Caco-2 (cell line): ENCODE measurements at places on chromosomes 12 and 14. TPM values are rescaled to one million over a fixed set of nuclear protein-coding genes. Genes with fewer than 3 reads are reported as not detected.
A peak's percentile ranks its signal among the peaks of the same experiment; 100 is the strongest.

The KCTD10 gene
- total RNA-seq: 40.2 and 41.5 TPM in 2 replicates

The RDH12 gene
- 0.28 TPM in 1 of 2 replicates, not detected in the other for total RNA-seq

The BCAT1 gene
- 391 and 432 TPM in 2 replicates for total RNA-seq

The VRTN gene
- 1.7 and 1.8 TPM in 2 replicates for total RNA-seq

The CHGA gene
- total RNA-seq: not detected in 2 replicates

The SYNJ2BP gene
- 27.5 and 27.7 TPM in 2 replicates for total RNA-seq

The DEGS2 gene
- 3.8 and 5.1 TPM in 2 replicates for total RNA-seq

DNA sequence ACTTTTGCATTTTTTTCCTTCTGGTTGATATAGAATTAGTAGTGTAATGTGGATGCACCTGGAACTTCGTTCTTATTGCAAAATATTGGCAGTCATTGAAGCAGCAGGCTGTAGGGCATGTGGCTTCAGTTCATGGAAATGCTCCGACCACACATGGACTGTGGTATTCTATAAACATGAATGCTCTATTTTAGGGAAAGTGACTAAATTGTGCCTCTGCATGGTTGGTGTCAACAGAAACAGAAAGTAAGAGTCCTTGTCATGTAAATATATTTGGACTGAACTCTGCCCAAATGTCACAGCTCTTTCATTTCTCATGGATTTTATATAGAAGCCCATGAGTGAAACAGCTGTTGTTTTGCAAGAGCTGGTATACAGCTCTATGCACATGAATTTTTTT, 917.0 kb downstream of the LRFN5 start:
- H3K36me3 ChIP-seq: no peaks in the 10 kb centered on the region
- DNase-seq: no peak
- H3K4me1 ChIP-seq: no peaks in the 10 kb centered on the region
- no peaks in the 10 kb centered on the region for H3K27me3 ChIP-seq
- no peak overlapping the region for H3K4me3 ChIP-seq

GRCh38 chr14:83470466-83470865, 1936.8 kb upstream of the SEL1L start:
- H3K27me3 ChIP-seq: no peaks in the 10 kb centered on the region
- H3K4me3 ChIP-seq: no peak overlapping the region
- DNase-seq: no peak
- H3K36me3 ChIP-seq: no peaks in the 10 kb centered on the region

- H3K27me3 ChIP-seq: no peaks in the 10 kb centered on the region
- no peak overlapping the region for H3K4me3 ChIP-seq
- no peaks in the 10 kb centered on the region for H3K36me3 ChIP-seq
- H3K4me1 ChIP-seq: peaks cover 23% of the 10 kb centered on the region
- DNase-seq: no peak
Observed at GRCh38 chr14:23612354-23612732, 23.8 kb upstream of the DHRS2 start.

DNA sequence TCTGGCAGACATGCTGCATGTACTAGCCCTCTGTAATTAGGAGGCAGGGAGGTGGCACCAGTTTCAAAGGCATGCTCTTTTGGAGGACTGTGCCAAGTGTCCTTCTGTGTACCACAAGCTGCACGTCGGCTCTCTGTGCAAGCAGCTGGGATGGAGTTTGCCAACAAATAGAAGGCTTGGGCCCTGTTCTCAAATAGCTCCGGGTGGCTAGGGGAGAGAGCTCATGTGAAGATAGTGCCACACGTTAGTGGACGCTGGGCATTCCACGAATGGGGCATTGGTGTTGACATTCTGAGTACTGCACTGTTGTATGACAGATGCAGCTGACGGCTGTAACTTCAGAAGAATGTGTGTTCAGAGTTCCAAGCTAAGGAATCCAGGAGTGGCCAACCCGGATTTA, 4.4 kb downstream of the AACS start:
- no peak overlapping the region for H3K27ac ChIP-seq
- no peaks in the 10 kb centered on the region for H3K27me3 ChIP-seq
- H3K36me3 ChIP-seq: peaks cover 1% of the 10 kb centered on the region; the same call in 1 of the 2 replicates
- no peaks in the 10 kb centered on the region for H3K4me1 ChIP-seq

DNA sequence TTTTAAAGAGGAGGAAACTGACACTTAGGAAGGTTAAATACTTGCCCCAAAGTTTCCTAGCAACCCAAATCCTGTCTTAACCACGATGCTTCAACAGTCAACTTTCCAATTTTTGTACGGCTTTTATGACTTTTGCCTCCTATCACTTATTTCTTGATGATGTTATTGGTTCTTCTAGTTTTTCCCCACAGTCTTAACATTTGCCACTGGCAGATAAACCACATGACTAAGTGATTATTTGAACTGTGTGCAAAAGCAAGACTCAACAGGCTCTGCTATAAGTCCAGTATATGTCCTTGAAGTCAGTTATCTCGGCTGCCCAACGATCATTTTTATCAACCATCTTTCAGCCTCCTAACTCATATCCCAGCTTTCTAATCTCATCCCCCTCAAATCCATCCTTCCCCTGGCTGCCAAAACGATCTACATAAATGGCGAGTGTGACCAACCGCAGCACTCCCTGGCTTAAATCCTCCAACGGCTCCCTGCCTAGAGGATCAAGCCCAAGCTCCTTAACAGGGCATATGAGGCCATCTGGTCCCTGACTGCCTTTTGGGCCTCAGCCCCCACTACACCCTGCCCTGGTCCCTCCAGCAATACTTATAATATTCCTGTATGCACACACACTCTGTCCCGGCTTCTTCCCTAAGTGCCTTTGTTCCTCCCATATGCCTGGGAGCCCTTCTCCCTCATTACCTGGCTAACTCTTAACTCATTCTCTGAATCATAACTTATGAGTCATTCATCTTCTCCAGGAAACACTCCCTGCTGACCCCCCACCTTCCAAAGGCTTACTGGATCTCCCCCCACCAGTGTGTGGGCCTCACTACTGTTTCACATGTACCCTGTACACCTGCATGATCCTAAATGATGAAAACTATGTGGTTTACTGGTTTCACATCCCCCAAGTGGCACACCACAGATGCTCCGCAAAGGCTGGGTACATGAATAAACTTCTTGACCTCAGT, 8.8 kb downstream of the VPS37B start:
- H3K27ac ChIP-seq: peak overlapping the region; percentile 16
- H3K27me3 ChIP-seq: no peaks in the 10 kb centered on the region
- H3K4me1 ChIP-seq: peaks cover 49% of the 10 kb centered on the region
- no peak overlapping the region for H3K4me3 ChIP-seq
- H3K36me3 ChIP-seq: no peaks in the 10 kb centered on the region

DNA sequence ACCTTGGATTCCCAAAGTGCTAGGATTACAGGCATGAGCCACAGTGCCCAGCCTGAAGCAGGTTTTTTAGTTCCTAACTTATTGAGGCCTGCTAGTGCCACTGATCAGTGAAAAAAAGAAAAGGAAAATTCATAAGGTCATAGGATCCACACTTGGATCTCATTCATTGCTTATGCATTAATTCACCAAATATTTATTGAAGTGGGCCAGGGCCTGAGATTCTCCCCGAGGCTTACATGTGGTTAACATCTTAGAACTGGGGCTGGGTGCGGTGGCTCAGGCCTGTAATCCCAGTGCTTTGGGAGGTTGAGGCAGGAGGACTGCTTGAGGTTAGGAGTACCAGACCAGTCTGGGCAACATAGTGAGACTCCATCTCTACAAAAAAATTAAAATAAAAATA, 29.5 kb upstream of the MAP1LC3B2 start:
- no peaks in the 10 kb centered on the region for H3K27me3 ChIP-seq
- no peak overlapping the region for H3K27ac ChIP-seq
- H3K4me3 ChIP-seq: no peak overlapping the region
- H3K4me1 ChIP-seq: peaks cover 40% of the 10 kb centered on the region

DNA sequence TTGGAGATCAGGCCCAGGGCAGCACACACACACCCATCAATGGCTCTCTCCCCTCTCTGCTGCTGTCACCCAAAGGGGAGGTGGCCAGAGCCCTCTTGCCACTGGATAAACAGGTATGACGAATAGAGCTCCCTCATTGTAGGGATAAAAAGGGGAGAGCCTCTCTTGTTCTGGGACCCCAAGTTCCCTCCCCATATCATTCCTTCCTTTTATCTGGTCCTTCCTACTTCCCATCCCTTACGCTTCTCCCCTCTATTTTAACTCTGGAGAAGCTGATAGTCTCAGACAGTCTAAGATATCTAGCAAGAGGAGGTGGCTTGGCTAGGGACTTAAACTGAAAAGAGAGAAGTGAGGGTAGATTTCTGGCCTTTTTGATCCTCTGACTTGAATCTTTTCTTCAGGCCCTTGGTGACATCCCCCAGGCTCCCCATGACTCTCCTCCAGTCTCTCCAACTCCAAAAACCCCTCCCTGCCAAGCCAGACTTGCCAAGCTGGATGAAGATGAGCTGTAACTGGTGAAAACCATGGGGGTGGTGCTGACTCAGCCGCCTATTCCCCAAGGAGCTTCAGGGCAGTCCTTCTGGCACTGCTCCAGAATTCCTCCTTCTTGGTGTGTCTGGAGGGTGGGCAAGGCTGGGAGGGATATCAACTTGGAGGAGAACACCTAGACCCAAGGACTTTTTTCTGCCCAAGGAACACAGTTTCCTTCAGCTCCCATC, 5.3 kb downstream of the ARHGEF25 start:
- no peak overlapping the region for H3K27ac ChIP-seq
- DNase-seq: no peak
- peaks cover 4% of the 10 kb centered on the region for H3K27me3 ChIP-seq
- no peaks in the 10 kb centered on the region; the same call in 1 of the 2 replicates for H3K4me1 ChIP-seq

- H3K27ac ChIP-seq: no peak overlapping the region
- DNase-seq: no peak
- H3K4me3 ChIP-seq: no peak overlapping the region
Observed at GRCh38 chr12:67442347-67442841, 173.2 kb downstream of the CAND1 start.

GRCh38 chr12:102061096-102061559, 663 bp downstream of the WASHC3 start:
- H3K27ac ChIP-seq: peak overlapping the region; percentile 94
- H3K36me3 ChIP-seq: no peaks in the 10 kb centered on the region
- peaks cover 20% of the 10 kb centered on the region for H3K4me1 ChIP-seq
- DNase-seq: peak; percentile 24

DNA sequence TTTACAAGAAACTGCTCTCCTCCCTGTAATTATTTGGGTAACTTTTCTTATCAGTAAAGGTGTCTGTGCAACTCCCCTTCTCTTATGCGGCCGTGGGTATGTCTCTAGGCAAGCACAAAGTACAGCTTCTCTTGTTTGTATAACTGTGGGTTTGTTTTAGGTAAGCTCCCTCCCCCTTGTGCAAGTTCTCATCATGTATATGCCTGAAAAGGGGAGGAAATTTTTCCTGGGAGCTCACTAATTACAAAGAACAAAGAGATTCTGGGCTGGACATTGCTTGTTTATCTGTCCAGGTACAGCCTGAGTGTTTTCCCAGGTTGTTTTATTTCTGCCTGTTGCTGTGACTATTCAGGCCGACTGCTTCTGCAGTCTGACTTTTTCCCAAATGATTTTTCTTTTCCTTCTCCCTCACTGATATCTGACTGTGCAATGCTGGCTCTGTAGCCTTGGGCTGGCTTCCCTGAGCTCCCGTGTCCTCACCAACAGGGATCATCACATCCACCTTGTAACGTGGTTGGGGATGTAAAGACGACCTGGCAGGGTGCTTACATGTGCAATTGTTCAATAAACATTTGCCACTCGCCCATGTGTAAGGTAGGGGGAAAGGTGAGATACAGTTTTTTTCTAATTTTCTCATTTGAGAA, 916.5 kb downstream of the AACS start:
- H3K27ac ChIP-seq: no peak overlapping the region
- H3K4me3 ChIP-seq: no peak overlapping the region
- no peaks in the 10 kb centered on the region for H3K36me3 ChIP-seq
- H3K27me3 ChIP-seq: no peaks in the 10 kb centered on the region
- no peak for DNase-seq

GRCh38 chr12:21648378-21648777, 9.3 kb downstream of the LDHB start:
- peaks cover 12% of the 10 kb centered on the region for H3K36me3 ChIP-seq
- H3K27ac ChIP-seq: peak overlapping the region; percentile 60
- no peaks in the 10 kb centered on the region for H3K27me3 ChIP-seq
- no peak for DNase-seq
- peaks cover 90% of the 10 kb centered on the region for H3K4me1 ChIP-seq

GRCh38 chr12:55320201-55320600, 6.1 kb downstream of the OR6C1 start:
- no peaks in the 10 kb centered on the region for H3K36me3 ChIP-seq
- H3K4me3 ChIP-seq: no peak overlapping the region
- no peak overlapping the region for H3K27ac ChIP-seq
- H3K4me1 ChIP-seq: peaks cover 12% of the 10 kb centered on the region; the same call in 1 of the 2 replicates
- no peaks in the 10 kb centered on the region for H3K27me3 ChIP-seq

DNA sequence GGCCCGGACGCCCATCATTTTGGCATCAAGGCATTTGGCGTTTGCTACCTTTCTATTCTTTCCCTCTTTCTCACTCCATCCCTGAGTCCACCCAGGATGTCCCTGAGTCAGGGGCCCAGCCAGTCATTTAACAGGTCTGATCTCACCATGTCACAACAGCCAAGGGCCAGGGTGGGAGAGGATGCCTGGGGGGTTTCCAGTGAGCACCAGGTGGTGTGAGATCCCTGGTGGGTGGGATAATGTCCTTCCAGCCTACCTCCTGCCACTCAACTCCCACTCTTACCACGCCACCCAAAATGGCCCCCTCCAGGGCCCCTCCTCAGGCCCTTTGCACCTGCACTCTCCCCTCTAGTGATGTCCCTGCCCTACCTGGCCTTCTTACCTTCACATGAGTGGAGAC, 310.8 kb downstream of the BCL11B start:
- no peaks in the 10 kb centered on the region for H3K4me1 ChIP-seq
- H3K4me3 ChIP-seq: no peak overlapping the region
- DNase-seq: no peak
- H3K27ac ChIP-seq: no peak overlapping the region
- H3K36me3 ChIP-seq: no peaks in the 10 kb centered on the region
- H3K27me3 ChIP-seq: no peaks in the 10 kb centered on the region

GRCh38 chr12:33589576-33590114, 150.0 kb upstream of the SYT10 start:
- H3K4me1 ChIP-seq: no peaks in the 10 kb centered on the region
- no peaks in the 10 kb centered on the region for H3K36me3 ChIP-seq
- H3K4me3 ChIP-seq: no peak overlapping the region
- DNase-seq: no peak
- H3K27me3 ChIP-seq: no peaks in the 10 kb centered on the region

- no peak overlapping the region for H3K4me3 ChIP-seq
- no peak overlapping the region for H3K27ac ChIP-seq
- no peaks in the 10 kb centered on the region for H3K4me1 ChIP-seq
- DNase-seq: no peak
- H3K36me3 ChIP-seq: no peaks in the 10 kb centered on the region
Observed at GRCh38 chr14:58414845-58415244, 12.5 kb downstream of the TIMM9 start.

GRCh38 chr12:122082621-122083356, 4.2 kb downstream of the MLXIP start:
- no peaks in the 10 kb centered on the region for H3K27me3 ChIP-seq
- peaks cover 8% of the 10 kb centered on the region for H3K4me1 ChIP-seq
- no peak overlapping the region for H3K27ac ChIP-seq
- DNase-seq: no peak
- H3K36me3 ChIP-seq: no peaks in the 10 kb centered on the region; the same call in 1 of the 2 replicates

GRCh38 chr14:64186231-64187129, 107.7 kb downstream of the ESR2 start:
- H3K4me1 ChIP-seq: no peaks in the 10 kb centered on the region
- no peak overlapping the region for H3K4me3 ChIP-seq
- no peak for DNase-seq
- H3K36me3 ChIP-seq: no peaks in the 10 kb centered on the region; the same call in 1 of the 2 replicates
- H3K27me3 ChIP-seq: no peaks in the 10 kb centered on the region

- no peak for DNase-seq
- H3K4me3 ChIP-seq: no peak overlapping the region
- no peaks in the 10 kb centered on the region for H3K27me3 ChIP-seq
- no peaks in the 10 kb centered on the region for H3K4me1 ChIP-seq
Observed at GRCh38 chr14:44804391-44804790, 157.4 kb downstream of the KLHL28 start.
